ENCODE measurements at places on chromosomes 12 and 14.
A peak's percentile ranks its signal among the peaks of the same experiment; 100 is the strongest.

DNA sequence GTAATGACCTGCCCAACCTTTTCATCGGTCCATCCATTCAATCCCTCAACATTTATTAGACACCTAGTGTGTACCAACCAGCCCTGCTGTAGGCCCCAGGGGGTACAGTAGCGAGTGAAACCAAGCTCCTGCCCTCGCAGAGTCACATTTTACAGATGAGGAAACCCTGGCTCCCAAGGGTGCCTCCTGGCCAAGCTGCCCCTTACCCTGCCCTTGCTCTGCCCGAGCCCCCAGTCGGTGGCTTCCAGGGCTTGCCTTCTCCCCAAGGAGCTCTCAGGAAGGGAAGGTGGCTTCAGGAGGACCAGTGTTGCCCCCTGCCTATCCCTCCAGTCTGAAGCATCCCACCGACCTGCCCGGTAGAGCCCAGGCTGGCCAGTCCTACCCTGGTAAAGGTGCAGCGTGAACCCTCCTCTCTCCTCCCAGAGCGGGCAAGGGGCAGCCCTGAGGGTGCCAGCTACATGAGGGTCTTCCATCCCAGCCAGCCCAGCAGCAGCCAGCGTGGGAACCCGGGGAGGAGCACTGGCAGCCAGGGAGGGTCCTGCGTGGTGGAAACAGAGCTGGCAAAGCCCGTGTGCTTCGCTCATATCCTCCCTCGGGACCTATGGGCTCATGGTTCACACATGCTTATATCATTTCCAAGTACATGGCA is 670 bp upstream of the BEGAIN start:
- DNase-seq, result peak; percentile 96

- no peak for DNase-seq
Measured at GRCh38 chr12:45008211-45008610, 42.7 kb downstream of the DBX2 start.

GRCh38 chr14:49992448-49992847 is 99.6 kb downstream of the ARF6 start:
- DNase-seq, result no peak

DNA sequence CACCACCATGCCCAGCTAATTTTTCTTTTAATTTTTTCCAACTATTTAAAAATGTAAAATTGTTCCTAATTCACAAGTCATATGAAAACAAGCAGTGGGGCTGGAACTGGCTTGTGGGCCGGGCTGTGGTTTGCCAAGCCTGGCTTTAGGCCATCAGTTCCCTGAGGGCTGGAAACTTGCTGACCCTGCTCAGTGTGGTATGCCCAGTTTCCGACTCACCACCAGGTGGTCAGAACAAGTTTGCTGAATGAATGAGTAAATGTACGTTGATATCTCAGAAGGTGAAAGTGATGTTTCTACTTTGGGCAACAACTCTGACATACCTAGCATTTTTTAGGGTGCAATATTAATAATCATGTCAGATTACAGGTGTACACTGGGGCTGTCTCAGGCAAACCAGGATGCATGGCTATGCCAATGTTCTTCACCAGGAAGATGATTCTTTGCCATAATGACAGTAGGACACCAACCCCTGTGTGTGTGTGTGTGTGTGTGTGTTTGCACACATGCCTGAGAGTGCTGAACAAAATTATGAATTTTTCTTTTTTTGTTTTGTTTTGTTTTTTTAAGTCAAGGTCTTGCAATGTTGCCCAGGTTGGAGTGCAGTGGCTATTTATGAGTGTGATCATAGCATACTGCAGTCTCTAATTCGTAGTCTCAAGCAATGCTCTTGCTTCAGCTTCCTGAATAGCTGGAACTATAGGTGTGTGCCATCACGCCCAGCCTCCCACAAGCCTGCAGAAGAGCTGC is 106.1 kb downstream of the PTPN11 start:
- DNase-seq, result no peak

DNA sequence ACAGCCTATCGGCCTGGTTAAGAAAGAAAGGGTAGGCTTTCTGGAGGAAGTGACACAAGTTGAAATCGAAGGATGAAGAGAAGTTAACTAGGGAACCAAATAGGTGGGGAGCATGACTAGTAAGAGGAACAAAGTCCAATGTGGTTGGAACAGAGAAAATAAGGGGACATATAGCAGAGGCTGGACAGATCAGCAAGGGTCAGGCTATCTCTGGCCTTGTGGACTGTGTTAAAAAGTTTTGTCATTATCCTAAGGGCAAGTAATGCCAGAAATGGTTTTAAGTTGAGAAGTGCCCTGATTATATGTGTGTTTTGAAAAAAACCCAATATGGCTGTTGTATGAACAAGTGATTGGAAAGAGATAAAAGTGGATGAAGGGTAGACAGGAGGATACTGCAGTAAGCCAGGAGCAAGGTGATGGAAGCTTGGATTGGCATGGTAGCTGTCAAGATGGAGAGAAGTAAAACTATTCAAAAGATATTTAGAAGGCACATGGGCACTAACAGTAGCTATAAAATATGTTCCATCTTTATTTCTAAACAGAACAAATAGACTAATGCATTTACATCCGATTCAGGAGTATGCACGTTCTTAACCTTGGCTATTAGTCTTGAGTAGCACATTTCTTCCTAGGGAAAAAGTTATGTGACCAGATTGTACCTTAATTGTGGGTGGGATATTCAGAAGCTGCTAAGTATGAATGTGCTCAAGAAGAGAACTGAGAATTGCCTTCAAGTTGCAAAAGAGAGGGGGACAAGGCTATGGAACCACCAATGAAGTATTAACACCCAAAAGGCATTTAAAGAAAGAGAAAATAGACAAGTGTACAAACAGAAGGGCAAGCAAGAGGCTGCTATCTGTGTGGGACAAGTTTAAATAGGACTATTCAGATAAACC is 46.8 kb upstream of the OR5AU1 start:
- DNase-seq, result no peak

GRCh38 chr12:46676396-46676795 is 149.4 kb downstream of the SLC38A4 start:
- no peak for DNase-seq

GRCh38 chr12:87315-87714 is 20.7 kb downstream of the IQSEC3 start:
- DNase-seq, result peak; percentile 33

- no peak for DNase-seq
Measured at GRCh38 chr14:64507376-64508156, 3.0 kb downstream of the ZBTB1 start.

DNA sequence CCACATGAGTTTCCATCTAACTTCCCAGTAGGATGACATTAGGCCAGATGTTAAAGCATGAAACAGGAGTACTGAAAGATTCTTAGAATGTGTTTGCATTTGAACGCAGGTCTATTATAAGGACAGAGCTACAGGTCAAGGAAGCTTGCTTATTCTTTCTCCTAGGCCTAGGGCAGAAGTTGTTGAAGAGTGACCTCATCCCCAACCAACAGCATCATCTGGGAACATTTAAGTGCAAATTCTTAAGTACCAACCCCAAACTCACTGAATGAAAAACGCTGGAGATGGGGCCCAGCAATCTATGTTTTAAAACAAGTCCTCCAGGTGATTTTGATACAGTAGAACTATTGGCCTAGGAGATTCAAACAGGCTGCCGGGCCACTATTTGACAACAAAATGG is 52.4 kb downstream of the PAPLN start:
- no peak for DNase-seq

- no peak for DNase-seq
Measured at GRCh38 chr12:15728118-15728598, 61.0 kb downstream of the EPS8 start.

- no peak for DNase-seq
Measured at GRCh38 chr12:30942486-30942885, 15.9 kb downstream of the TSPAN11 start.

Measured in NCI-H1694 treated with DMSO at 0.1 percent for 48 hours (cell line).